Left renal cortex interstitium (tissue), 4 donors: ENCODE measurements at places on chromosomes 5 and 9. TPM values are rescaled to one million over a fixed set of nuclear protein-coding genes. Genes with fewer than 3 reads are reported as not detected.

DNA sequence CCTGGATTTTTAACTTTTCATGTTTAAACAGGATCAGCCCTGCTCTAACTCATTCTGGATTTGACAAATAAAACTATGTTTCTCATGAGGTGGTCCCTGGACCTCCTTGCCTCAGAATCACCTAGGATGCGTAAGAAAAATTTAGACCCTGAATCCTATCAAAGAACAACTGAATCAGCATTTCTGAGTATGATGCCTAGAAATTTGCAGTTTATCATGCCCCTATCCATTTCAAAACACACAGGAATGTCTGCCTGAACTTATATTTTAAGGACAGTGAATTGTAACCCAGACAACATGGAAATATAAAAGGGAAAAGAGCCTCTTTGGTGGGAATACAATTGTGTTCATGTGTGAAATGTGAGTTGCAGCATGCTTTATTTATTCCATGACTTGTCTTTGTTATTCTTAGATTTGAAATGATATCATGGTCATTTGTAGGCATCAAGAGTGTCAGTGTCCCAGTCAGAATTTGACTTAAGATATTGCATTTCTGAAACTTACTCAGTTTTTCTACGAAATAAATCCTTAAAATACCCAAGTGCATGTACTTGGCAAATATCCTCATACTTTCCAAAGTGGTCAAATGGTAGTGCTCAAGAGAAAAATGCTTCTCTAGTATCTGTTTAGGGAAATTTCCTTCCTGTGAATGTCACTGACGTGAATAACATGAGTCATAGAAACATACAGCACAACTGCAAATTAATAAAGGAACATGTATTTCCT lies 144.3 kb downstream of the GIN1 start:
- DNase-seq = no peak

- DNase-seq = no peak
Observed at GRCh38 chr5:35136386-35136785, 88.6 kb upstream of the AGXT2 start.

Gene IFNB1
- not detected for polyA plus RNA-seq

Gene RABEPK
- 20.5 TPM for polyA plus RNA-seq

Gene GLRA1
- polyA plus RNA-seq = 0.24 TPM

Gene PCDHB2
- polyA plus RNA-seq = 4.5 TPM

Gene BSPRY
- 9.3 TPM for polyA plus RNA-seq

Gene STC2
- polyA plus RNA-seq = 1.4 TPM
